ENCODE measurements at places on chromosomes 1 and 21.

DNA sequence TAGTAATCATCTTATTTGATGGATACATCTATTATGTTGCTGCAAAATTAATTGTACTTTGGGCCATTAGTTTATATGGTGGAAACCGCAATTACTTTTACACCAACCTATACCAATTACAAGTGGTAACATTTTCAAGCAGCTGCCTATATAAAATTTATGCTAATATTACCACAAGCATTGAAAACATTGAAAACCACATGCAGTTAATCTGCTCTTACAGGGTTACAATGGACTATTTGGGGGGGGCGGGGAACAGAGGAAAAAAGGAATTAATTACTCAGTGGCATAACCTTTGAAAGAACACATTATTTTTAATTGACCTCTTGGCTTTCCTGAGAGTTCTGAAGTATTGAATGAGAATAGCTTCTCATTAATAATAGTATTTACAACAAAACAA, 1793.2 kb downstream of the NCAM2 start:
- no peak for DNase-seq

- DNase-seq: no peak
These were observed 322.7 kb upstream of the DUSP10 start for GRCh38 chr1:222064388-222065211.

GRCh38 chr1:3159121-3159520, 90.1 kb downstream of the PRDM16 start:
- DNase-seq: no peak

DNA sequence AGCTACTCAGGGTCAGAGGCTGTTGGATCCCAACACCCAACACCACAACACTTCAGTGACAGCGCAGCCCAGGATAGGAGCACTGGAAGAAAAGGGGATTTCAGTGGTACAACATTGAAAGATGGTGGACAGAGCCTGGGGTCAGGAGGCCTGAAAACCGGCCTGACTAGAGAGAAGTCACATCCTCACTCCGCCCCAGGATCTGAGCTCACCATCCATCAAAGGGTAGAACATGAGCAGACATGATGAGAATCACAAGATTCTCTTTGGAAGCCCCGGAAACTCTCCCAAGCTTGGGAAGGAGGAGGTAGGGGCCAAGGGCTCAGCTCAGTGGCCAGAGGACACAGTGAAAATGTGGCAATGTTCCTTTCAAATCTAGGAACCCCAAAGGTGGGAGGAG, 271.3 kb downstream of the NPHP4 start:
- no peak for DNase-seq

DNA sequence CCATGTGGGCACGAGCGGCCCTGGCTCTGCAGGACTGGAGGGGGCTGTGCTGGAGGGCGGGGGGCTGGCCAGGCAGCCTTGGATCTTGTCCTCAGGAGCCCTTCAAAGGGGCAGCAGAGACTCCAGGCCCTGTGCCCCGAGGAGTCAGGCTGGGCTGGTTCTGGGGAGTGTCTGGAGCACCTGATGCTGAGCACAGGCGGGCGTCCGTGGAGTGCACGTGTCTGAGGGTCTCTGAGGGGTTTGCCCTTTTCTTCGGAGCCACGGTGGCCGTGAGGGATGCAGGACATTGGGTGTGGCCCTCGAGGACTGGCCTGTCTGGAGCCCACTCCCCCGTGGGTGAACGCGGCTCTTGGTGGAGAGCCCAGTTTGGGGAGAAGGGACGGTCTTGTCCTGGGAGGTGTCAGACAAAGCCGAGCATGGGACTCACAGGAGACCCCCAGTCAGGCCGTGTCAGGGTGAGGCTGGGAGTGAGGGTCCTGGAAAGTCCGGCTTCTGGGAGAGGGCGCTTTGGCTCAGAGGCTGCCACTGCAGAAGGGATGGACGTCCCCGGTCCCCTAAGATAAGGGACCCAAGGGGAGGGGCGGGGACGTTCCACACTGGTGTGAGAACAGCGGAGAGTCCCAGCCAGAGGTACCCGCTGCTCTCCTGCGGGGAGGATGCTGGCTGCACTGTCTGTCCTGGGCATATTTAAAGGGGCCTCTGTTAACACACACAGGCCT, 60.8 kb downstream of the COL18A1 start:
- no peak for DNase-seq

DNA sequence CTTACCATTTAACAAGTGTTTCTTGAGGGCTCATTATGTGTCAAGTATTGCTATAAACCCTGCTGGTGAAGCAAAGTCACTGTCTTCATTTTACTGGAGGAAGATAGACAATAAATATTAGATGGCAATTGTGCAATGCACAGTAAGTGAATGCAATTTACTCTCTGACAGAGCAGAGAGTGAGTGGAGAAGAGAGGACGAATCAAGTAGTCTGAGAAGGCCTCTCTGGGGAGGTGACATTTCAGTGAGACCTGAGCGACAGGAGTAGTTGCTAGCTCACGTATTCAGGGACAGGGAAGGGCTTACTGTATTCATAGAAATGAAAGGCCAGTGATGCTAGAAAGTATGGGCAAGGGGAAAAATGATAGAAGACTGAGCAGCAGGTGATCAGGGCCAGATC, 1.2 kb upstream of the NMNAT2 start:
- no peak for DNase-seq

Measured in substantia nigra (tissue), 51 donors.